ENCODE measurements at places on chromosomes 7 and 10. TPM values are rescaled to one million over a fixed set of nuclear protein-coding genes. Genes with fewer than 3 reads are reported as not detected.

PIP gene
- total RNA-seq = not detected

TBXAS1 gene
- total RNA-seq = 2.0 TPM

MCU gene
- total RNA-seq = 44.0 TPM

KLF14 gene
- total RNA-seq = not detected

IFIT1 gene
- 2.2 TPM for total RNA-seq

NCOA4 gene
- 256 TPM for total RNA-seq

TAS2R16 gene
- not detected for total RNA-seq

TIAL1 gene
- 38.3 TPM for total RNA-seq

NYAP1 gene
- 5.4 TPM for total RNA-seq

NOS3 gene
- total RNA-seq = 33.4 TPM

RBM20 gene
- total RNA-seq = 5.3 TPM

PDGFA gene
- total RNA-seq = 100 TPM

NANOS1 gene
- total RNA-seq = 0.09 TPM

HOXA11 gene
- total RNA-seq = 0.70 TPM

PIK3CG gene
- total RNA-seq = 4.1 TPM

PPP1R3C gene
- 0.51 TPM for total RNA-seq

FAM25A gene
- not detected for total RNA-seq

MPP7 gene
- 6.8 TPM for total RNA-seq

NFKB2 gene
- total RNA-seq = 33.0 TPM

CHST12 gene
- 6.8 TPM for total RNA-seq
